ENCODE measurements at places on chromosomes 13 and 19.

DNA sequence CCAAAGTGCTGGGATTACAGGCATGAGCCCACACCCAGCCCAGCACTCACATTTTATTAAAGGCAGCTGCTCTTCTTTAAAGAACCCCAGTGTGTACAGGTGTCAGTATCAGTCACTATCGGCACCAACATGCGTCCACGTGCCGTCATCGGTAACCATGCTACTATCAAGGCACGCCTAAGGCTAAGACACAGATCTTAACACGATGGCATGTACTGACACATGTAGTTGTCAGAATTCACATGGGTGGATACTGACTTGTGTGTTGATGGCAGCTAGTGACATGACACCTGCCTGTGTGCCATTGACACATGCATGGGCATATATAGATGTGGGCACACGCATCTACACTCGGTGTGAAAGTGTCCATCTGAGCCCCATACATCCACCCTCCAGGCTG is 12.2 kb upstream of the HIF3A start:
- DNase-seq: no peak

DNA sequence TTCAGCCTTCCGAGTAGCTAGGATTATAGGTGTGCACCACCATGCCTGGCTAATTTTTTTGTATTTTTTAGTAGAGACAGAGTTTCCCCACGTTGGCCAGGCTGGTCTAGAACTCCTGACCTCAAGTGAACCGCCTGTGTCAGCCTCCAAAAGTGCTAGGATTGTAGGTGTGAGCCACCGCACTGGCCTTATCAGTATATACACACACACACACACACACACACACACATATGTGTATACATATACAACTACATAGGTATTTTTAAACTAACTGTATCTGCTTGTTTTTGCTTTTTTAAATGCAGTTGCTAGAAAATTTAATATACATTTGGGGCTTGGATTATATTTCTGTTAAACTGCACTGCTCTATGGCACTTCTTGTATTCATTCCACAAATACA is 3.1 kb downstream of the CARD8 start:
- no peak for DNase-seq

GRCh38 chr13:49890376-49890775 is 45.8 kb downstream of the SPRYD7 start:
- no peak for DNase-seq

DNA sequence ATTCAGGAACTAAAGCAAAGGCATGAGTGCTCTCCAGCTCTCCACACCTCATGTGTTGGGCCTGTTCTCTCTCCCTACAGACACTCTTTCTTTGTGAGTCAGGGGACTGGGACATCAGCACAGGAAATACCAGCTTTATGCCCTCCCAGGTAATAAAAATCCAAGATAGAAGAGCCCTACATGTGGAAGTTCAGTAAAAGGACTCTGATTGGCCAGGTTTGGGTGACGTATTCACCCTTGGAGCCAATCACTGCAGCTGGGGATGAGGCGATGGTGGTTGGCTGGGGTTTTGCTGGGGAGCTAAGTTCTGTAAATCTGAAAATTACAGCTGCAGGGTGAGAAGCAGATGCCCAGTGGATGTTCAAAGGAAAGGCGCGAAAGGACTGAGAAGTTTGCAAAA is 32.5 kb downstream of the CCDC70 start:
- no peak for DNase-seq

DNA sequence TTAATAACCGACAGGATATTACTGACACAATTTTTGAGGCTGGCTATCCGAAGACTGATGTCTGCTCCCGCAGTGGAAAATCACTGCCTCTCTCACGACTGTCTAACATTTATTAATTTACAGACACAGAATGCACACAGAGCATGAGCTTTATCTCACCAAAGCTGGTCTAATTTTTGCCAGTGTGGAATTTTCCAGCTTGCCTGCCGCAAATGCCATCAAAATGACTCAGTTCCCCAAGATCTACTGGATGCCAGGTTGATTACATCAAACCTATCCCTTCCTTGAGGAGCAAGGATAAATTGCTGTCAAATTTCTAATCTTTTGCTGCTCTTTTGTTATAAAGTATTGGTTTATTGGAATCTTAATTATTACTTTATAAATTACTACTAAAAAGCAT is 1775.1 kb upstream of the PCDH20 start:
- DNase-seq: no peak

DNA sequence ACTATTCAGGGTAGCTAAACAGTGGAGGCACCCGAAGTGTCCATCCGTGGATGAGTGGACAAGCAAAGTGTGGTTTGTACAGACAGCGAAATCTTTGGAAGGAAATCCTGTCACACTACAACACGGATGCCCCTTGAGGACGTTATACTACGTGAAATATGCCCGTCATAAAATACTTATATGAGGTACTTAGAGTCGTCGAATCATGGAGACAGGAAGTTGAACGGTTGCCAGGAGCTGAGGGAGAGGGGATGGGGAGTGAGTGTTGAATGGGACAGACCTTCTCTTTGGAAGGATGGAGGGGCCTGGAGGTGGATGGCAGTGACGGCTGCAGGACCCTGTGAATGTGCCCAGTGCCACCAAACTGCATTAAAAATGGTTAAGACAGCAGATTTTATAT is 11.6 kb downstream of the ATP4B start:
- DNase-seq: no peak

- DNase-seq: no peak
These were observed 281.3 kb upstream of the SOX21 start for GRCh38 chr13:94993616-94994015.

DNA sequence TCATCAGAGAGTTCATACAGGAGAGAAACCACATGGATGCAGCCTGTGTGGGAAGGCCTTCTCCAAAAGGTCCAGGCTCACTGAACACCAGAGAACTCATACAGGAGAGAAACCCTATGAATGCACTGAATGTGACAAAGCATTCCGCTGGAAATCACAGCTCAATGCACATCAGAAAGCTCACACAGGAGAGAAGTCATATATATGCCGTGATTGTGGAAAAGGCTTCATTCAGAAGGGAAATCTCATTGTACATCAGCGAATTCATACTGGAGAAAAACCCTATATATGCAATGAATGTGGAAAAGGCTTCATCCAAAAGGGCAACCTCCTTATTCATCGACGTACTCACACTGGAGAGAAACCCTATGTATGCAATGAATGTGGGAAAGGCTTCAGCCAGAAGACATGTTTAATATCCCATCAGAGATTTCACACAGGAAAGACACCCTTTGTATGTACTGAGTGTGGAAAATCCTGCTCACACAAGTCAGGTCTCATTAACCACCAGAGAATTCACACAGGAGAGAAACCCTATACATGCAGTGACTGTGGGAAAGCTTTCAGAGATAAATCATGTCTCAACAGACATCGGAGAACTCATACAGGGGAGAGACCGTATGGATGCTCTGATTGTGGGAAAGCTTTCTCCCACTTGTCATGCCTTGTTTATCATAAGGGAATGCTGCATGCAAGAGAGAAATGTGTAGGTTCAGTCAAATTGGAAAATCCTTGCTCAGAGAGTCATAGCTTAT is 17.7 kb downstream of the ZNF613 start:
- DNase-seq: no peak

DNA sequence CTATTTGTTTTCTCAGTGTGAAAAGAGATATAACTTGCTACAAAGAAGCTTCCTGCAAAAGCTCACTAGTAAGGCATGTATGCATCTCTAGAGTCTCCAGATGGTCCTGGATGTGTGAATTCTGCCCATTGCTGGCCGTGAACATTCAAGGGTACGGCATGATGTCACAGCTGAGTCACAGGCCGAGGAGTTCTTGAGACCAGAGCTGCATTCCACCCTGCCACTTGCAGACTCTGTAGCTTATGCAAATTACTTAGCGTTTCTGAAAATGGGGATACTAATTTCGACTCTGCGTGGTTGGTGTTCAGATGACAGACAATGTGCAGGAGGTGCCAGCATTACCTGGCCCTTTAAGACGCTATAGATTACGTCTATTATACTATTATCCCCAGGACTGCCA is 470.7 kb downstream of the ZNF536 start:
- no peak for DNase-seq

- no peak for DNase-seq
These were observed 26.9 kb downstream of the SIN3B start for GRCh38 chr19:16856091-16856490.

GRCh38 chr13:37889102-37889501 is 19.5 kb upstream of the TRPC4 start:
- no peak for DNase-seq

DNA sequence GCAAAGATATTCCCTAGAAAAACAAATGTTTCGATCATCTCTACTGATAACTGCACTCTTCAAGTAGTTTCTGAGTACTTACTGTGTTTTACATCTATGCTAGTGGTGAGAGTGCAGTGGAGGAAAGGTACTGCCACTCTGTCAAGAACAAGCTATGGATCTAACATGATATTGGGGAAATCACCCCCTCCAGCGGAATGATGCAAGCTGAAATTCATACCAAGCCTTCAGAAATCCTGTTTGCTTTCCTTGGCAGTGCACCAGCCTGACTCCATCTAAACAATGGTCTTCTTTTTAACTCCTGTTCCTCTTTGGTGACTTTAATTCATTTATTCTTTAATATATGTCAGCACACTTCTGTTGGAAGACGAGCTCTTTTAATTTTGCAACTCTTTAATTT is 238.0 kb downstream of the PCDH9 start:
- no peak for DNase-seq

- DNase-seq: no peak
These were observed 52.9 kb downstream of the NDFIP2 start for GRCh38 chr13:79533781-79534400.

- DNase-seq: peak; percentile 52
These were observed 50.3 kb upstream of the SIN3B start for GRCh38 chr19:16778796-16779411.

GRCh38 chr19:1943661-1944087 is 2.7 kb downstream of the CSNK1G2 start:
- DNase-seq: no peak

- no peak for DNase-seq
These were observed 35.5 kb upstream of the RXFP2 start for GRCh38 chr13:31703780-31704179.

DNA sequence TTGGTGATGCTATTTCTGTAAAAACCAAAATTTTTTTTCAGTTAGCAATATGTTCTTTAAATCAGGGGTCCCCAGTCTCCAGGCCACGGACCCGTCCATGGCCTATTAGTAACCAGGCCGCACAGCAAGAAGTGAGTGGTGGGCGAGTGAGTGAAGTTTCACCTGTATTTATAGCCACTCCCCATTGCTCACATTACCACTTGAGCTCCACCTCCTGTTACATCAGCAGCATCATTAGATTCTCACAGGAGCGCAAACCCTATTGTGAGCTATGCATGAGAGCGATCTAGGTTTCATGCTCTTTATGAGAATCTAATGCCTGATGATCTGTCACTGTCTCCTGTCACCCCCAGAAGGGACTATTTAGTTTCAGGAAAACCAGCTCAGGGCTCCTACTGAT is 58.9 kb upstream of the SLC7A1 start:
- DNase-seq: no peak

DNA sequence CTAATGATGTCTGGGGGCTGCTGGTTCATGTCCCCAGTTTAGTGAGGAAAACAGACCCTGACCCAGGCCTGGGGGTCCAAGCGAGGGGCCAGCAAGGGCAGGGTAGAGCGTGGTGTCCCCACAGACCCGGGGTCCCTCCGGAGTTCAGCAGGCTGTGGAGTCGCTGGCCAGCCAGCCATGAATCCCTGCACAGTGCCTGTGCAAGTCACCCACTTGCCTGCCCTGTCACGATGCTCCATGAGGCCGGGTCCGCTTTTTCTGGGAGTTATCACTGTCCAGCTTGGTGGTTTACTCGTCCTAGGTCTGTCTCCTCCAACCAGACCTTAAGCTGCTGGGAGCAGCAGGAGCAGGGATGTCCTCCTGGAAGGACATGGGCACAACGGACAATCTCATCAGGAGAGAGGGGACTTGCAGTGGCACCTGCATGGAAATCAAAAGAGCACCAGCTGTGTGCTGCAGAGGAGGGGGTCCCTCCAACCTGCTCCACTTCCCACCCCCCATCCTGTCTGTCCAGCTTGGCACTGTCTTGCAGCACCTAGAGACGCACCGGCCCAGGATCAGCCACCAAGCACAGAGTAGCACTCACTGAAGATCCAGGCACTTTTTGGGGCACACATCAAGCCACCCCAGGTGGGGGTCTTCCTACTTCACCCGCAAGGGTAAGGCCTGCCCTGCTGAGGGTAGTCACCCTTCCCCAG is 121.8 kb downstream of the URI1 start:
- no peak for DNase-seq

GRCh38 chr13:100673713-100674571 is 653 bp downstream of the TMTC4 start:
- peak; percentile 24 for DNase-seq

GRCh38 chr13:110239280-110240125 is 67.5 kb downstream of the COL4A1 start:
- DNase-seq: no peak

All from activated CD4-positive, alpha-beta T cell treated with anti-CD3 and anti-CD28 coated beads, Interleukin-2, amount 50 U/mL, for 48 hours (primary cell).